ENCODE measurements at places on chromosomes 11 and 22.

DNA sequence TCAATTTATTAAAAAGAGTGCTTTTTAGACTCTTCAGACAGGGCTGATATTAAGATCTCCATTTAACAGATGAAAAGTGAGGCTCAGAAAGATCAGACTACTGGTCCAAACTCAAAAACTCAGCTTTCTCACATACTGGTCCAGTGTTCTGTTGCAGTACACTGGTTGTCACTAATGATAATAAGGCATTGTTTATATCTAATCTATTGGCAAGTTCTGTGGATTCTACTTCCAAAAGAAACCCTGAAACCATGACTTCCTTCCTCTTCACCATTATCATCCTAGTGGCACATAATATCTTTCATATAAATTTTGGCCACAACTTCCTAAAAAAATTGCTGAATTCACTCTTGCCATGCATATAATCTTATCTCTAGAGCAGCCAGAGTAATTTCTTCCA lies 36.9 kb downstream of the F2 start:
- no peak for DNase-seq

- DNase-seq = no peak
Observed at GRCh38 chr11:69788956-69789355, 13.8 kb upstream of the FGF4 start.

DNA sequence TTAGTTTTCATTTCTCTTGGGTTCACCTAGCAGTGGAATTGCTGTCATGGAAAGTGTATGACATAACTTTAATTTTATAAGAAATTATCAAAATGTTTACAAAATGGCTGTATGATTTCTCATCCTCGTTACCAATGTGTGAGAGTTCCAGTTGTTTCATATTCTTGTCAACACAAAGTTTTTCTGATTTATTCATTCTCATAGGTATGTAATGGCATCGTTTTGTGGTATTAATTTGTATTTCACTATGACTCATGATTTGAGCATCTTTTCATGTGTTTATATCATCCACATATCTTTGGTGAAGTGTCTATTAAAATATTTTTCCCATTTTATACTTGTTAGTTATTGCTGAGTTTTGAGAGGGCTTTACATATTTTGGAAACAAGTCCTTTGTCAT lies 5.5 kb downstream of the FAM111B start:
- DNase-seq = no peak

DNA sequence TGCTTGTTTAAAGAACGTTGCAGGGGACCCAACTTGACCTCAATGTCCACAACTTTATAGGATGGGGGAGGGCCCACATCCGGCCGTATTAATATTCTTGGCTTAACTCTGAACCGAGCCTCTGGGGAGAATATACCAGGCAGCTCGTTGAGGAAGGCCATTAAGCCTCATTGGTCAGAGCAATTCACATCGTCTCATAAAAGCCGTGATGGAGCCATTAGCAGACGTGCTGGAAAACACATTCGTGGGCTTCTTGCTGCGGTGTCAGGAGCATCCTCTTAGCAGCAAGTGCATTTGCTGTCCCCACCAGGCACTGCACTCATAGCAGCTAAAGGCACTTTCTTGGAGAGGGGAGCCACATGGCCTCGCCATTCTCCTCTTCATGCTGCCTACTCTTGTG lies 14.9 kb downstream of the DSCAML1 start:
- no peak for DNase-seq

DNA sequence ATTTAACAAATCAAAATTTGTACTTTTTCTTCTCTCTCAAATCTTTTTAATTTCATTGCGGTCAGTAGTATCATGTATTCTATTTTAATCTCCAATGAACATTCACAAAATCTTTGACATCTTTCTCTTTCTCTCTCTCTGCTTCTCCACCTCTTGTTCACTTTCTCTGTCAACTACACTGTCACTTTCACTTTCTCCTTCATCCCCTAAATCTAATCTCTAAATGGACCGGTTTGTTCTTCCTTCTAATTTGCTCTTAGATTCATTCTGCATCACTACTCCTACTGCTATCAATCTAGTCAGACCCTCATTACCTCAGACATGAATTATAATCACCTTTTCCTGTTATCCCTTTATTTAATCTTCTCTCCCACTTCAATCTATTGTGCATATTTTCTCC lies 18.6 kb downstream of the CCDC73 start:
- DNase-seq = no peak

GRCh38 chr11:17020831-17021230 lies 6.6 kb upstream of the PLEKHA7 start:
- DNase-seq = no peak

GRCh38 chr11:134033696-134034491 lies 35.0 kb upstream of the JAM3 start:
- peak; percentile 84 for DNase-seq

- DNase-seq = no peak
Observed at GRCh38 chr11:115939731-115940421, 435.7 kb upstream of the CADM1 start.

GRCh38 chr11:118338637-118339061 lies 3.9 kb downstream of the CD3D start:
- no peak for DNase-seq

GRCh38 chr11:2151500-2152257 lies 9.3 kb downstream of the INS start:
- peak; percentile 16 for DNase-seq

- DNase-seq = no peak
Observed at GRCh38 chr22:48734359-48734758, 1093.3 kb downstream of the BRD1 start.

- no peak for DNase-seq
Observed at GRCh38 chr11:9176136-9176535, 84.7 kb upstream of the SCUBE2 start.

- no peak for DNase-seq
Observed at GRCh38 chr11:67486481-67487195, 3.8 kb downstream of the AIP start.

- peak; percentile 52 for DNase-seq
Observed at GRCh38 chr11:75214411-75214821, 26.2 kb upstream of the TPBGL start.

GRCh38 chr11:35798423-35798822 lies 135.8 kb downstream of the TRIM44 start:
- no peak for DNase-seq
